Fibroblast of lung (primary cell): ENCODE measurements at places on chromosomes 7 and 10. TPM values are rescaled to one million over a fixed set of nuclear protein-coding genes. Genes with fewer than 3 reads are reported as not detected.

The ADAM12 gene
- total RNA-seq, result 21.0 and 33.9 TPM in 2 replicates

The NKX2-3 gene
- total RNA-seq, result not detected in 2 replicates

The CHAT gene
- total RNA-seq, result not detected in 2 replicates

The MKI67 gene
- 0.26 and 4.3 TPM in 2 replicates for total RNA-seq

The APBB1IP gene
- 1.5 and 3.1 TPM in 2 replicates for total RNA-seq

The MARCHF5 gene
- total RNA-seq, result 13.4 and 17.3 TPM in 2 replicates

The TAF3 gene
- total RNA-seq, result 1.5 and 2.1 TPM in 2 replicates

The ANK3 gene
- total RNA-seq, result 0.50 and 1.3 TPM in 2 replicates

The CDK14 gene
- total RNA-seq, result 36.0 and 41.1 TPM in 2 replicates

The MACC1 gene
- 0.26 and 0.33 TPM in 2 replicates for total RNA-seq

The ACHE gene
- under 0.01 and 0.26 TPM in 2 replicates for total RNA-seq

The ZNF853 gene
- 0.66 and 4.4 TPM in 2 replicates for total RNA-seq

The MSMB gene
- not detected in 2 replicates for total RNA-seq
